ENCODE measurements at places on chromosomes 1 and 21. TPM values are rescaled to one million over a fixed set of nuclear protein-coding genes. Genes with fewer than 3 reads are reported as not detected.

TSPEAR gene
- not detected for total RNA-seq

GNG4 gene
- not detected for total RNA-seq

CTSK gene
- 1.7 TPM for total RNA-seq

APOBEC4 gene
- total RNA-seq = not detected

SHE gene
- 0.24 TPM for total RNA-seq

SMCP gene
- not detected for total RNA-seq

TSPAN1 gene
- 29.4 TPM for total RNA-seq

TRNP1 gene
- 42.2 TPM for total RNA-seq

GJA4 gene
- 0.48 TPM for total RNA-seq

OR14A16 gene
- total RNA-seq = not detected

SLC9C2 gene
- total RNA-seq = not detected

DUSP12 gene
- total RNA-seq = 34.0 TPM

DCST1 gene
- total RNA-seq = not detected

SLC19A1 gene
- 6.4 TPM for total RNA-seq
